NCI-H1436 (cell line): ENCODE measurements at places on chromosomes 3 and 15.
A peak's percentile ranks its signal among the peaks of the same experiment; 100 is the strongest.

GRCh38 chr15:89785774-89786140, 9.6 kb downstream of the MESP2 start:
- DNase-seq = no peak

DNA sequence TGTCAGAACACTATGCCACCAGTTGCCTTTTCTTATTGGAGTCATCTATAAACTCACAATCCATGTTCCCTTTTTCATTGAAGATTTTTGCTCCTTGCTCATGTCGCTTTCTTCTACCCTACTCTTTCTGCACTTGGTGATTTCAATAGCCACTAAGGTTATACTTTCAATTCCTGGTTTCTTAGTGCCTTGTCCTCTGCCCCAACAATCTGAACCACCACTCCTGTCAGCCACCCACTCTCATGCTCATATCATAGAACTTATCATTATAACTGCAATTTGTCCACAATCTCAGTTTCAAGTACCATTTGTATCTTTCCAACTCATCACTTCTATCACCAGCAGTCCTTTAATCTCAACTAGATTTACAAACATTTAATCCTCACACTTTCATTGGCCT, 10.0 kb upstream of the GRAMD1C start:
- no peak for DNase-seq

GRCh38 chr3:158762701-158763100, 30.4 kb upstream of the RARRES1 start:
- no peak for DNase-seq

GRCh38 chr15:93954985-93955571, 276.3 kb upstream of the MCTP2 start:
- no peak for DNase-seq

DNA sequence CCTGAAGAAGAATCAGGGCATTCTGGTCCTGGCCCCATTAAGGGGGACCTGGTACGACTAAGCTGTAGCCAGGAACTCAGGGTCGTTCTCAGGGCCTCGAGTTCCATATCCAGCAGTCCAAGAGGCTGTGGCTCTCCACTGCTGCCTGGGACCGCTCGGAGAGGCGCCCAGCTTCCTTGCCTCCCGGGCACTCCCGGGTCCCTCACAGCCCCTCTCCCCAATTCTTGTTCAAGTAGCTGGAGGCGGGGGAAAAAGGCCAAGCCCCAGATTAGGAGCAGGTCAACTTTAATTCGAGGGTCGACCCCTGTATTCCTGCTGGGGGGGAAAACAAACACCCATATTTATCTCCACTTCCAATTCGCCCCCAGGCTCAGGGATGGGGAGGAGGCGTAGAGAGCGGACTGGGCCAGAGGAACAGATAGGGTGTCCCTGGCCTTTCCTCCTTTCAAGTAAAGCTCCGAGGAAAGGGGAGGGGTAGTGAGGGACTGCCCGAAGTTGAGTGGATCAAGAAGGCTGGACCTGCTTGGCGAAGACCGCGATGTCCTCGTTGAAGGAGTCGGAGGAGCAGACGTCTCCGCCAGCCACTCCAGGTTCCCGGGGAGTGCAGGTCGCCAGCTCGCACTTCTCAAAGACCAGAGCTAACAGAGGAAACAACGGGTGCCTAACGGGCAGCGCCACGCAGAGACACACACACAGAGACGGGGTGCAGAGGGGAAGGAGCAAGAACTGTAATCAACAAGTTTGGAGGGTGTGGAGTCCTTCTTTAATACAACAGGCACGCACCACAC, 4.4 kb downstream of the MEIS2 start:
- DNase-seq = no peak

DNA sequence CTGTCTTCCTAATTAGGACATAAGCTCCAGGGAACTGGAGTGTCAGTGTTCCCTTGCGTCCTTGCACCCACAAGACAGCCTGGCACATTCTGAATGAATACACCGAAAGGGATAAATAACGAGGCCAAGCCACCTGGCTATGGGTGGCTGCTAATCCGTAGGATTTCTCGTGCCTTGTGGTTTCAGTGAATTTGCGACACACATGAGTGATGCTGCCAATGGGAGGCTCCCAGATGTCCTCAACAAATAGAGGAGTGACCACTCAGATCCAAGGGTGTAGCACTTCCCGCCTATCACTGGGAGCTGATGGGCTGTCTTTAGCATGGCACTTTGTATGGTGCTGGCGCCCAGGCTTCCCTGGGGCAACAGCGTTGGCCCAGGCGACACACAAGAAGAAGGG, 43.4 kb downstream of the APBA2 start:
- no peak for DNase-seq

GRCh38 chr15:49815526-49815925, 194.7 kb downstream of the DTWD1 start:
- no peak for DNase-seq

DNA sequence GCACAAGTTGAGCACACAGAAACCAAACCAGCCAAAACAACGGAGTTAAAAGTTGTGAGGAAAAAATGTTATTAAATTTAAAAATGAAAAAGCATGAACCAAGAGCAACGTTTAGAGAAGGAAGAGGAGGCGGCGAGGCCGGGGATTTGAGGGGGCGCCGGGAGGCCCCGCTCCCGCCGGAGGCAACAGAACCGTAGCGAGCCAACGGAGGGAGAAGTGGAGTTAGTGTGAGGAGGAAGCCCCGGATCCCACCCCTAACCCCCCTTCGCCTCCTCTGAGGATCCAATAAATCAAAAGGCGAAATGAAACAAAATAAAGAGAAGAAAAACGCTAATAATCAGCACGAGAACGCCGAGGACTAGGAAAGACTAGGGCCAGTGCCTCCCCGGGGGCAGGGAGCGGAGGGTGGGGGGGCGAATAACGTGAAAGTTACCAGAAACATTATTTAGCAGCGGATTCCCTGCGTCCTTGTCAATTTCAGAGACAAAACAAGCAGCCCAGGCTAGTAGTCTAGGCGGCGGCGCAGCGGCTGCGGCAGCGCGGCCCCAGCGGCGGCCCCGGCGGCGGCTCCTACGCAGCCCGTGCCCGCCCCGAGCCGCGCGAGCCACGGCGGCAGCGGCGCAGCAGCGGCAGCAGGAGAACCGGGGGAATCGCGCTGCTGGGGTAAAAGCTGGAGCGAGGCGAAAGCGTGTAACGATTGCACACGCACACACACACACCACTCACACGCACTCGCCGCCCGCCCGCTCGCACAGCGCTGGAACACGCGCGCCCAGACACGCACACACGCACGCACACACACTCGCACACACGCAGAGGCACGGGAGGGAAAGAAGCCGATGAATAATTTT, 1.7 kb downstream of the MEIS2 start:
- peak; percentile 4 for DNase-seq

GRCh38 chr3:173957646-173958045, 560.1 kb downstream of the NLGN1 start:
- no peak for DNase-seq

GRCh38 chr3:182527745-182528144, 265.6 kb upstream of the ATP11B start:
- DNase-seq = no peak

GRCh38 chr3:170226426-170226960, 4.3 kb downstream of the PRKCI start:
- DNase-seq = no peak

GRCh38 chr15:80554560-80554959, 140.6 kb upstream of the ABHD17C start:
- no peak for DNase-seq

GRCh38 chr3:157274644-157275137, 114.7 kb upstream of the CCNL1 start:
- DNase-seq = no peak

GRCh38 chr3:126656371-126657134, 1.6 kb upstream of the TXNRD3 start:
- no peak for DNase-seq

DNA sequence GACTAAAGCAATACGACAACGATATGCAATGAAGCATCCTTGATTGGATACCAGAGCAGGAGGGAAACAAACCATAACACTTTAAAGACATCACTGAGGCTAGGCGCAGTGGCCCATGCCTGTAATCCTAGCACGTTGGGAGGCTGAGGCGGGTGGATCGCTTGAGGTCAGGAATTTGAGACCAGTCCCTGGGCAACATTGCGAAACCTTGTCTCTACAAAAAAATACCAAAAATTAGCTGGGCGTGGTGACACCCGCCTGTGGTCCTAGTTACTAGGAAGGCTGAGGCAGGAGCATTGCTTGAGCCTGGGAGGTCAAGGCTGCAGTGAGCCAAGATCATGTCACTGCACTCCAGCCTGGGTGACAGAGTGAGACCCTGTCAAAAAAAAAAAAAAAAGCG, 33.9 kb upstream of the BHLHE40 start:
- DNase-seq = no peak

DNA sequence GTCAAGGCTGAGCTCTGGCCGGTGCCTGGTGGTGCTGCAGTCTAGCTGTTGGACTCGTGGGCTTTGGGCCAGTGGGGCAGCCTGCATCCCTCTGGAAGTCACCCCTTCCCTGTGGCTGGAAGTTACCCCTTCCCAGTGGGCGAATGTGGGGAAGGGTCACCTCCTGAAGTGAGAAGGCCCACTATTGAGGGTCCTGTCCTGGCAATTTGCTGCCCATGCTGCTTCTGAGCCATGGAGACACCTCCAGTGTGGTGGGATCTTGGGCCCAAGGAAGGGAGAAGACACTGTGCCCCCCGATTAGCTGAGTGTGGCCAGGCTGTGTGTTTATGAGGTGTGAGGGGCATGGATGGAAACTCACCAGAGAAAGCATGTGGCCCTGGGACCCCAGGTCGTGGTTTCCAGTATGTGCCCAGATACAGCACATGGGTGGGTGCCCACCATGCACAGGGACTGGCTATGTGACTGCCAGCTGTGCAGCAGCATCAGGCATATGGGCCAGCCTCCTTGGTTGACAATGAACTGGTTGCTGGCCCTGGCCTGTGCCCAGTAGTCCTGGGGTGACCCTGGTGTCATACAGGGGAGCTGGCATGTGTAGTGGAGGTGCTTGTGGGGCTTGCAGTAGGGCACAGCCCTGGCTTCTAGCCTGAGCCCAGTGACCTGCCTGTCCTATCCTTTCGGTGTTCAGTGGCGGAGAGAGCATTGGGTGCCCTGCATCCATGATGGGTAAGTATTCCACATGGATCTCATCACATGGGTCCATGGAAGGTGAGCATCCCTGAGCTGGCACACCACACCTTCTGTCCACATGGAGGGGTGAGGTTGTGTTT, 221.2 kb downstream of the SNRPN start:
- no peak for DNase-seq

GRCh38 chr3:86973440-86973839, 17.5 kb downstream of the VGLL3 start:
- no peak for DNase-seq

GRCh38 chr15:92448370-92448769, 54.7 kb downstream of the ST8SIA2 start:
- no peak for DNase-seq

DNA sequence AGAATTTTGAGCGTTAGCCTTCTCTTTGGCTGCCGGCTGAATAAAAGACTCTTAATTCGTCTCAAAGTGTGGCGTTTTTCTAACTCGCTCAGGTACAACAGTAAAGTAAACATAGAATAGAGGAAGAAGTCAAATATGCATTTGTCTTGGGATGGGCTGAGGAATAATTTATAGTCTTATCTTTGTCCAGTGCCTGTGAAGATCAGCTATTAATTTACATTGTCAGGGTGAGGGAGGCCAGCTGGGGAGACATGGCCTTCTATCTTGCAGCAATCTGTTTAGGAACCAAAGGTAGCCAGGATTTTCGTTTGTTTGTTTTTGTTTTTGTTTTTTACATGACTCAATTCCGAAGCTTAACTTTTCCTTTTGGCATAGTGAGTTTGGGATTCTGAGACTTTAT, 100.2 kb downstream of the VPS8 start:
- DNase-seq = no peak

- DNase-seq = no peak
Observed at GRCh38 chr15:68401496-68402431, 30.2 kb downstream of the ITGA11 start.

GRCh38 chr3:107963581-107963980, 127.2 kb downstream of the CD47 start:
- DNase-seq = no peak

GRCh38 chr3:10888518-10889090, 72.6 kb downstream of the SLC6A11 start:
- DNase-seq = no peak

DNA sequence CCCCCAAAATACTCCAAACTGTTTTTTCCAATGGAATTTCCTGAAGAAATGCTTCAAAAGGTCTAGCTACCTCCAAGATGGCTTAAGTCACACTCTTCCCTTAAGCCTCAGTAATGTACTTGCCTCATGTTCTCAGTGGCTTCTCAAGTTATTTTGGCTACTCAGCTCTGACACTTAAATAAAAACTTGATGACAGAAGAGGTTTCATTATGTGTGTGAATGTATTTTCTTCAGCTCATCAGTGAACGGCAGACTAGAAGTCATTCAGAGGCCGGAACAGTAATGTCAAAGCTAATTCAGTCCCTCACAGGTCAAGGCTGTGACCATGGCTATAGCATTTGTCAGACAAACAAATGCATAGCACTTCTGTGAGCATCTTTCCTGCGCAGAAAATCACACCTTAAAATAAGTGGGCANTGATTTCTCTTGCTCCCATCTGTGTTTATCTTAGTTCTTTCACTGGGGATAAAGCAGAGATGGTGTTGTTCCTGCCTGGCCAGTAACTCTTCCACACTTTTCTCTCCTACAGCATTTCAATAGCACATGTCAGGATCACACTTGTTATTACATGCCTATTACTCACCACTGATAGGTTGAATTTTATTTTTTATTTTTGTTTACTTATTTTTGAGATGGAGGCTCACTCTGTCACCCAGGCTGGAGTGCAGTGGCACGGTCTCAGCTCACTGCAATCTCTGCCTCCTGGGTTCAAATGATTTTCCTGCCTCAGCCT, 68.5 kb upstream of the PLCL2 start:
- DNase-seq = no peak

DNA sequence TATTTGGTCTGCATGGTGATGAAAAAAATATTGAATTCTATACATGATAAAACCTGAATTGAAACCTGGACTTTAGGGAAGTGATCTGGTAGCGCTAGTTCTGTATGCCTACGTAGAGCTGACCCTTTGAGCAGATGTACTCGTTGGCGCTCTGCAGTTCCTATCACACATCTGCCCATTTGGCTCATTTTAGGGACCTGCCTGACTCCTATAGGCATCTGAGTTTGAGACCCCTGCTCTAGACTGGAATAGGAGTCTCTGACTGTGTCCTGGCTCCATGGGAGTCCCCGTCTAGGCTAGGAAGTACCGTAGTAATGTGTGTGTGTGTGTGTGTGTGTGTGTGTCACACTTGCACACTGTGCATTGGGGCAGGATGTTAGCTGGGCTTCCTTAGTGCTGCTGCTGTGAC, 21.2 kb downstream of the STARD5 start:
- DNase-seq = no peak
